ENCODE measurements at places on chromosomes 1 and 21.

GRCh38 chr1:103024051-103024450 lies 84.3 kb downstream of the COL11A1 start:
- no peak for DNase-seq

DNA sequence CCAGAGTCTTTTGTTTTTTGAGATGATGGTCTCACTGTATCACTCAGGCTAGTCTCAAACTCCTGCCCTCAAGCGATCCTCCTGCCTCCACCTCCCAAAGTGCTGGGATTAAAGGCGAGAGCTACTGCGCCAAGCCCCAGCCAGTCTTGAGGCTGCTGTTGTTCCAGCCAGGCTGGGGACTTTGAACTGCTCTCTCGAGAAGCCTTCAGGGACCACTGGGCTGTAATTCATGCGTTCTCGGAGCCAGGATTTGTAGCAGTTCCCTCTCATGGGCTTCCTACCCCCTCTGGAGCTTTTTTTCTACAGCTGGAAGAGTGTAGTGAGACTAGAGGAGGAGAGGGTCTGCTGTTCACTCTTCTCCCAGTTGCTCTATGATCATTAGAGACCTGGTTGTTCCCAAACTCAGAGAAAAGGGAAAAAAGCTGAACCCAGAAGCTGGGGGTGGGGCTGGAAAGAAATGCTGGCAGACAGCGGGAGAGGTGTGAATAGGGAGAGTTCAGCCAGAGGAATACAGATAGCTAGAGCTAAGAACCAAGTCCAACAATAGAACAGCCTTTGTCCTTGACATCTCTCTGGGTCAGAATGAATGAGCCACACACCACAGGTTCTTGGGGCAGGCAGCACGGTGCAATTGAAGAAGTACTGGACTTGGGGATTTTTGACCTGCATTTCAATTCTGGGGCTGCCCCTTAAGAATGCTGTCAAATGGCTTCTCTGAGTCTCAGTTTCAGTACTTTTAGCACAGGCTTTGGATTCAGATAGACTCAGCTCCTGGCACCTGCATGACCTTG lies 13.2 kb upstream of the SLC41A1 start:
- no peak for DNase-seq

- DNase-seq = no peak
Observed at GRCh38 chr21:46100426-46100825, 2.5 kb downstream of the COL6A2 start.

GRCh38 chr1:197178998-197179397 lies 32.5 kb upstream of the ASPM start:
- DNase-seq = no peak

- no peak for DNase-seq
Observed at GRCh38 chr1:43134068-43134467, 38.0 kb downstream of the EBNA1BP2 start.

- no peak for DNase-seq
Observed at GRCh38 chr1:111234258-111234657, 6.7 kb downstream of the CHI3L2 start.

DNA sequence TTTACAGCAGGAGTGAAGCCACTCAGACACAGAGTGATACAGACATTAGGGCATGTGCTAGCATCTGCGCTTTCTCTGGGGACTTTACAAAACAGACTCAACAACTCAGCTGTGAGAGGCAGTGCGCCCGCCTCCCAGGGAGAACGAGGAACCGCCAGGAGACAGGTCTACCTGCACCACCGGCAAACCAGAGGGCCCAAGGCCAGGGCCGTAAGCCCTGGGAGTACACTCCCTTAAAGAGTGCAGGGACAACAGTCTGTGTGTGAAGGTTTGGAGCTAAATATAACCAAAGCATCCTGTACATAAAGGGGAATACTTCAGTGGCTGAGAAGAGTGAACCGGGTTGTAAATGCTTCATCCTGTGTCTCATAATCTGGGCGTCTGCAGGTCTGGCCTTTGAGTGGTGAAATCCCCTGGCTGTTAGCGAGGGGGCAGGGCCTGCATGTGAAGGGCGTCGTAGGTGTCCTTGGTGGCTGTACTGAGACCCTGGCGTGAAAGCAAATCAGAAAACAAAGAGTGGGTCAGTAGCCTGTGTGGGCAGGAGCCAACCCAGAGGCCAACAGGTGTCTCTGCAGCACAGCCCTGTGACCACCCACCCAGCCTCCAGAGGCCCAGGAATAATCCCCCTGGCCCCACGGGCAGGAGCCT lies 86.9 kb downstream of the CD247 start:
- DNase-seq = no peak

GRCh38 chr1:220691053-220691684 lies 1.0 kb downstream of the C1orf115 start:
- DNase-seq = no peak

- no peak for DNase-seq
Observed at GRCh38 chr1:11384170-11384554, 94.8 kb upstream of the DISP3 start.

DNA sequence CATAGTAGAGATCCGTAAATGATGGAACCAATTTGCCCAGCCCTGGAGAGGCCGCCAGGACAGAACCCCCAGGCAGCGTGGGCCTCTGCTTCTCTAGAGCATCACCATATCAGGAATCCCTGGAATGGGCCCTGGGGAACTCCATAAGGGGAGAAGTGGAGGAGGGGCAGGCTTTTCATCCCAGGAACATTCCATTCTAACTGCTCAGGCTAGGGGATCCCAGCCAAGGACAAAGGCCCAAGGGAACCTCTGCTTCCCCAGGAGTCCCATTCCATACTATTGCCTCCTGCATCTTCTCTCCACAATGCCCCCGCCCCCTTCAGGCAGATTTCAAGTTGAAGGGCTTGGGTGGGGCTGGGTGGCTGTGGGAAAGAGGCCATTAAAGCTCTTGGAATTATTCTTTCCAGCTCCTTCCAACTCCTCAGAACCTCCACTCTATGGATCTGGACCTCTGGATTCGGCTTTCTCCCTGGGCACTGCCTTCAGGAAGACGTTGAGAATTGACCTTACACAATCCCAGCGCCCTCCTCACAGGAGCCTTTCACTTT lies 6.0 kb downstream of the TRNP1 start:
- no peak for DNase-seq

DNA sequence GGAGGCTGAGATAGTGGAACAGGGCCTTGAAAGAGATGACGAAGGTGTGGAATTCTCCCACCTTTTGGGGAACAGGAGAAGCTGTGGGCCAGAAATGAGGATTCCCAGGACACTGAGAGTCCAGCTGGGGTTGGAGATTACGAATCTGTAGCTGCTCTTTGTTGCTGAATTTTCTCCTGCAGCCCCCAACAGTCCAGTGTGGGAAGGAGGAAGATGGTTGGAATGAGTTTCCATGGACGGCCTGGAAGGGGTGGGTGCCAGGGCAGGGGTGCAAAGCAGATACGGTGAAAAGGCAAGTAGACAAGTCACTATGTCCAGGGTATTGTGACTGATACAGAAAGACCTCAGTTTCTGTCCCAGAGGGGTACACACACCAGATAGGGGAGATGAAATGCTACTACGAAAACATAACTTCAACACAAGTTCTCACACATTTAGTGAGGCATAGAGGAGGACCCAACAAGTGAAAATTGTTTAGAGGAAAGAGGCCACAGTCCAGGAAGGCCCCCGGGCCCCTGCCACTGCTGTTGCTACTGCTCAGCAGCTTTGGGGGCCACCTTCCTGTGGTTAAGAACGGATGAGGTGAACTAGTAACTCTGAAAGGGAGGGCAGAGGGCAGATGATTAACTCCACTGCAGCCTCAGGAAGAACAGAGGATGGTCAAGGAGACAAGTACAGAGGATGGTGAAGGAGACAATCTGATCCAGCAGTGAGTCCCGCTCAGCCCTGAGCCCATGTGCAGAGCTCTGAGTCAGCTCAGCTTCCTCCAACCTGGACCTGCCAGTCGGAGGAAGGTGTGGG lies 7.3 kb downstream of the CD244 start:
- no peak for DNase-seq

- no peak for DNase-seq
Observed at GRCh38 chr1:203559523-203559922, 65.6 kb downstream of the OPTC start.

DNA sequence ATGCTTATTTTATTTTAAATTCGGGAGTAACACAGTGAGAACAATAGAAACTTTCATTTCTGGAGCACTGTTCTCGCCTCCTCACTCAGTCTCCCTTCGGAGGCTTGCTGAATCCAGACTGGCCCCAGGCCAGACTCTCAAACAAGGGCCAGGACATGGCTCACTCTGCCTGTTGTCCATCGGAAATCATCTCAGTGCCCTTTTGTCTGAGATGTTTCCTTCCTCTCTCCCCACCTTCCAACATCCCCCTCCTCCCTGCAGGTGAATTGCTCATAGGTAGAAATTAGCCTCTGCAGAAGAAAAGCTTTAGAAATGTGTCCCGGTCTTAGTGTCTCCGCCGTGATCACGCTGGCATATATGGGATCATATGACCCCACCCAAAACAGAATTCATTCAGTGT lies 55.2 kb downstream of the ERG start:
- DNase-seq = no peak

- no peak for DNase-seq
Observed at GRCh38 chr1:117644696-117645311, 39.0 kb downstream of the TENT5C start.

DNA sequence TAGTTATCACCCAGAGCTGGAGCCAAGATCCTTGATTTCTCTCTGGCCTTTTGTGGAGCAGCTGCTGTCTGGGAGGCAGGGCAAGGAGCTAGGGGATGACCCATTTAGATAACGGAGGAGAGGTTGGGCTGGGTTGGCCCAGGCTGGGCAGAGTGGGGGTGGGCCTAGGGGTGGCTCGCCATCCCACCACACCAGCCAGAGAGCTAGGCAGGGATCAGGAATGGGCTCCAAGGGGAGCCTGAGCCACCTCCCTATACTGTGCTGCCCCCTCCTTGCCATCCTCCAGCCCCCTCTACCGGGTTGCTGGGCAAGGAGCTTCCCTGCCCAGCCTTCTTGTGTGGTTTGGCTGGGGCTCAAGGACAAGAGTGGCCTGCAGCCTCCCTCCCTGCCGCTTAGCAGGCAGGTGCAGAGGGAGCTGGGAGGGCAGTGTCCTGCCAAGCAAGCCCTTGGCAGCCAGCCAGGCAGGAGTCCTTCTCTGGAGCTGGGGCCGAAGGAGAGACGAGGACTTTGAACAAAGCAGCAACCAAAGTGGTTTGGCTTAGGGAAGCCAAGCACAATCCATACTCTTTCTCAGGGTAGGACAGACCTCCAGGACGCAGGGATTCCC lies 4.1 kb downstream of the NUAK2 start:
- DNase-seq = peak; percentile 96

- DNase-seq = peak; percentile 83
Observed at GRCh38 chr1:66452162-66452561, 81.8 kb upstream of the SGIP1 start.

DNA sequence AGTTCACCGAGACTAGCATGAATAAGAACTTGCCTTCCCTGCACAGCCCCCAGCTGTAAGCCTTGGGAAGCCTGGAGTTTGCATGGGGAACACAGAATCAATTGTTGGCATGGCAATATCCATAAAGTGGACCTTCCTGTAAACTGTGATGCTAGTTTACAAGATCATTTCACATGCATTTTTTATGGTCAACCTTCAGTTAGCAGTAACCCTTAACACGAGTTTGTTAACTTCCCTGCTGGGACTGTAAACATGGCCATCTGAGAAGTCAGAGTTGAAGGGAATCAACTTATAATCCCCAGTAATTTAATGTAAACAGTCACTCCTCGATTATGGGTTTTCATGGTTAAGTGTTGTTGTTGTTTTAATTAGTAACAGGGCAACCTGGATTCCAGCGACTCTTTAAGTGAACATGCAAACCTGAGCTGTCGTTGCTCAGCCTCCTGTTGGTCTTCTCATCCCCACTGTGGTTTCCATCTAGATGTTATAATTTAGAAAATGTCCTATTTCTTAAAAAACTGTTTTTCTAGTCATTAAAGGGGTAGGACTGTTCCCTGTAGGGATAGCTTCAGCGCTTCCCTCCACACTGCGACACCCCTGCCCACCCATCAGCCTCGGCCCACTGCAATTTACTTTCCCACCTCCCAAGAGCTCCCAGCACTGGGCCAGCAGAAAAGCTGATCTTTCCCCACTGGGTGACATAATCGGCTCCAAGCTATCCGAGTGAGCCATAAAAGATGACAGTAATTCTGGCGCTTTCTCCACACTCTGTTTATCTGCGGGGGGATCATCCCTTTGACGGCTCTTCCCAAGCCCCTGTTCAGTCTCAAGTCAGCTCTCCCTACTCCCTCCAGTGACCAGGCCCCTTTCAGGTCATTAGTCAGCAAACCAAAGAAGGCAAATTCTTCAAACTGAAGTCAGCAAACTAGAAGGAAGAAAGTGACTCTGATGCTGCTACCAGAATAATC lies 107.6 kb upstream of the IPO9 start:
- DNase-seq = peak; percentile 72

GRCh38 chr1:1014799-1015681 lies 1.7 kb downstream of the ISG15 start:
- no peak for DNase-seq

GRCh38 chr1:3712573-3713535 lies 39.4 kb upstream of the CCDC27 start:
- DNase-seq = peak; percentile 33

GRCh38 chr21:24785033-24785432 lies 822.2 kb downstream of the MRPL39 start:
- no peak for DNase-seq

DNA sequence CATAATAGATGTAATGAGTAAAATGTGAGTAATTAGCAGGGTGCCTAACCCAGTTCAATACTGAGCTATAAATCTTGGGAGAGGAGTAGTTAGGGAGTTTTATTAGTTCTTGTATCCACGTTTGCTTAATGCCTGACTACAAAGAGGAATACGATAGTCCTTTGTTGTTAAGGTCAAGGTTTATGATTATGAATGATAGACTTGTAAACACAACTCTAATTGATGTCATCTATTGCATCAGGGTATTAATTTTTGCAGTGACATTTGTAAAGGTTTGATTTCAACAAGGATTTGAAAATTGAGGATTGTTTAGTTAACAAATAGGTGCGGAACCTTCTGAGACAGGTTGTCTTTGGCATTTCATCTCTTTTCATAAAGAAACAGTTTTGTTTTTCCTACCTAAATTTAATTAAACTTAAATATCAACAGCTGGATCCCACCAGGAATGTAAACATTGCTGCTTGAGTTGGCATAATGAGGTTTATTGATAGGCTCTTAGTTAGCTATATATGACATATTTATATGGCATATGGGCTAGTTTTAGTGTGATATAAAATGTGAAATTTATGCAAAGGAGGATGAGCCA lies 9.7 kb downstream of the SOAT1 start:
- no peak for DNase-seq

DNA sequence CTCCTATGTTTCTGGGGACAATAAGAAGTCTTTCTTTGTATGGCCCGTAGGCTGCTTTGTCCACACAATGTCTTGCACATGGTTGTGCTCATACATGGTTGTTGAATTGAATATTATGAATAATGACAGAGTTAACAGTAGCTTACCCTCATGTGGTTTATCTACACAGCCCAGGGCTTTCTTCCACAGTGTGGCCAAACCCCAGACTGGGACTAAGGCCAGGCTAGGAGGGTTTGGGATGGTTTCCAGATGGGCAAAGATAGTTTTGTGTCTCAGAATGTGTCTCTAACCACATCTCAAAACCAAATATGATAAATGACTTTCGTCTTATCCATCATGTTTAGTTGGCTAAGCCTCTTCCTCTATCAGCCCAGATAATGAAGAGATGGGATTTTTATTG lies 65.2 kb downstream of the CACNA1E start:
- DNase-seq = no peak

All from LNCaP clone FGC (cell line).